ENCODE measurements at places on chromosomes 5 and 9.

DNA sequence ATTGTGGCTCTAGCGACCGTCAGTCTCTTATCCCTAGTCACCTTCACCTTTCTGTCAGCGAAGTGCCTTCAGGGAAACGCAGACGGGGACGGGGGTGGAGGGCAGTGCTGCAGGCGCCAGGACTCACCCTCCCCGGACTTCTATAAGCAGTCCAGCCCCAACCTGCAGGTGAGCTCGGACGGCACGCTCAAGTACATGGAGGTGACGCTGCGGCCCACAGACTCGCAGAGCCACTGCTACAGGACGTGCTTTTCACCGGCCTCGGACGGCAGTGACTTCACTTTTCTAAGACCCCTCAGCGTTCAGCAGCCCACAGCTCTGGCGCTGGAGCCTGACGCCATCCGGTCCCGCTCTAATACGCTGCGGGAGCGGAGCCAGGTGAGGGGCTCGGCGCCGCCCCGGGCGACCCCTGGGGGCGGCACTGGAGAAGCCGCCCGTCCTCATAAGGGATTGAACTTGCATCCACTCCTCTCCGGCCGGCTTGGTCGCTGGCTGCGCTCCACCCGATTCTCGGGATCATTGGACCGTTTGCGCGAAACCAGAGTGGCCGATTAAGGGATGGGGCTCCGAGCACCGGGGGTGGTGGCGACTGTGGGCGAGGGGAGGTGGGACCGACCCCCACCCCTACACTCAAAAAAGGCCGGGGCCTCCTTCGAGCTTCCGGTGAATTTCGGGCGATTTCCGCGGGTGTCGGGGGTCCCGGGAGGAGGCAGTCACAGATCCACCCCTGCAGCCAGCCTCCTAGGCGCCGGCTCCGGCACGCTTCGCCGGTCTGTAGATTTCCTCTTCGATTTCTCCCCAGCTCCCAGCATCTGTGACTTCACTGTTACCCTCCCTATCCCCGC is 2.7 kb downstream of the PCDHGC5 start:
- DNase-seq: no peak

- no peak for DNase-seq
Measured at GRCh38 chr9:113155911-113156588, 5.2 kb downstream of the SLC31A2 start.

DNA sequence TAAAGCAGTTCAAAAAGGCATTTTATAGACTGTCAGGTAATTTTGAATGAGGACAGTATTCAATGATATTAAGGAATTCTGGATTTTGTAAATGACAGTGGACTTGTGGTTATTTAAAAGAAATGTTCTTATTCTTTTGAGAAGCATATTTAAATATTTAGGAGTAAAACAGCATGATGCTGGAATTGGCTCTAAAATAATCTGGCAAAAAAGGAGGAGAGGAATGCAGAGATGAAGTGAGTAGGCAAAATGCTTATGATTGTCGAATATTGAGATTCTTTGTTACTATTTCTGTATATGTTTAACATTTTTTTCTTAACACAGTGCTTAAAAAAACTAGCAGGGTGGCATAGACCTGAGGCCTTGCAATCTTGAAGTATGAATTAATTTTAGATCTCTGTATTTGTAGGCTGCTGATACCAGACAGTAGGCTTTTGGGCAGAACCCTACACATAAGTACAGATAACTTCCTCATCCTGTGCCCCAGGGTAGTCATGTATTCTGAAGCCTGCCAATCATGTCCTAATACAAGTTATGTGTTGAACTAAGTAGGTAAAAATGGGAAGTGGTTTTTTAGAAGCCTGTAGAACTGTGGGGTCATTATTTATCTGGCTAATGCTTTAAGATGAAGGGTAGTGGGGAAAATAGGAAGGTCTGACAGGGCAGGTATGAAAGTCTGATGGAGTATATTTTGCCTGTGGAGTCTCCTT is 9.4 kb downstream of the CD180 start:
- DNase-seq: no peak

DNA sequence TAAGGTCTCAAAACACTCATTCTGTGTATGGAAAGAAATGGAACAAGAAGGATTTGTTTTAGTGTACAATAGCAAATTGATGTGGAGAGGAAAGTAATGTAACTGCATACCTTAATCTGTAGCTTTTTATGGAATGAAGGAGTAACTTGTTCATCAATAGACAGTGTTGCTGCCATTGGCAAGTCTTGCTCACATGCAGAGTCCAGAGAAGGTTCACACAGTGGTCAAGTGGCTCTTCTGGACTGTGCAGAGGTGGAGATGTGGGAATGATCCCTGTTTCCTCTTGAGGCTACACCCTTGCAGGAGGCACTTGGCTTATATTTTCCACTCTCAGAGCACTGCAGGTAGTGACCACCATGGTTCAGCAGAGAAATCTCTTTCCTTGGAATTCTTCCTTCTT is 132.9 kb upstream of the ANKH start:
- no peak for DNase-seq

GRCh38 chr5:118007262-118007661 is 981.1 kb downstream of the DTWD2 start:
- DNase-seq: no peak

DNA sequence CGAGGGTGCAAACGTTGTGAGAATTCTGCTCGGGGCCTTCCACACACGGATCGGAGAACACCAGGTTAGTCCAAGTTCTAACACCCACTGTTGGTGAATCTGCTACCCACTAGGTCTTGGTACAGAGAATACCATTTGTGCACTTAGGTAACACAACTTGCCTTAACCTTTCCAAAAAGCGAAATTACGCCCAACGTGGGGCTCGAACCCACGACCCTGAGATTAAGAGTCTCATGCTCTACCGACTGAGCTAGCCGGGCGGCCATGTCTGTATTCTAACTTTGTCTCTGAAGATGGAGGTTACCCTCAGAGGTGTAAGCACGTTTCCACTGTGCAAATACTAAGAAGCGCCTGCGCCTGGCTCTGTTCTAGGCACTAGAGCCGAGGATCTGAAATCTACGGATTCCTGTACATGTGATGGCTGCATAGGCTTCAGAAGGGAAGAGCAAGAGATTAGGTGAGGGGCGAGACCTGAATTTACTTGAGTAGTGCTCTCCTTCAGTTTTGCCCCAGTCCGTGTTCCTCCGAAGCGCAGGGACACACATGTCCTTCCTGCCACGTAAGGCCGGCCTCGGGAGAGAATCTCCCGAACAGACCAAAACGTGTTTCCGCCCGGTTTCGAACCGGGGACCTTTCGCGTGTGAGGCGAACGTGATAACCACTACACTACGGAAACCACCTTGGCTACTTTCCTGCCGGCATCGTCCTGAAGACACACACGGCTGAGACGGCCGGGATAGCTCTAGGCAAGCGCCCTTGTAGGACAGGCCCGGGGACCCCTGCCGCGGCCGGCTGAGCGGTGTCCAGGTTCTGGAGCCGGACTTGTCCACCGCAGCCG is 1.1 kb upstream of the TRIM41 start:
- peak; percentile 92 for DNase-seq

DNA sequence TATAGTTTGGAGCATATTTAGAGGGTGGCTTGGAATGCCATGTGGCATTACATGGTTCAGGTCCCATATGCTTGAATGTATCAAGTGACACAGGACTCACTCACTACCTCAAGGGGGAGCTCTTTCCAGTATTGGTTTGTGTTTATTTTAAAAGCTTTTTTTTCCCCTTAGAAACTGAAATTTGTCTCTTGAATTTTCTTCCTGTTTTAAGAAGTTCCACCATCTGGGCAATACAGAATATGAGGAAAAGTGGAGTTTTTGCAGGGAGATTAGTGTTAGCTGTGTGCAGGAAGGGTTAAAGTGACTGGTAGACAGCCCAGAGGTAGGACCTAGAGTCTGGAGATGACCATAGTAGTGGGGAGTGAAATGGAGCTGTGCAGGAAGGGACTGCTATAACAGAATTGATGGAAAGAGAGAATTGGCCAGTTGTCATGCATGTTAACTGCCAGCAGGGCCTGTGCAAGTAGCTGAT is 36.6 kb downstream of the CTNNA1 start:
- no peak for DNase-seq

GRCh38 chr5:127431977-127432585 is 85.4 kb upstream of the PRRC1 start:
- DNase-seq: no peak

DNA sequence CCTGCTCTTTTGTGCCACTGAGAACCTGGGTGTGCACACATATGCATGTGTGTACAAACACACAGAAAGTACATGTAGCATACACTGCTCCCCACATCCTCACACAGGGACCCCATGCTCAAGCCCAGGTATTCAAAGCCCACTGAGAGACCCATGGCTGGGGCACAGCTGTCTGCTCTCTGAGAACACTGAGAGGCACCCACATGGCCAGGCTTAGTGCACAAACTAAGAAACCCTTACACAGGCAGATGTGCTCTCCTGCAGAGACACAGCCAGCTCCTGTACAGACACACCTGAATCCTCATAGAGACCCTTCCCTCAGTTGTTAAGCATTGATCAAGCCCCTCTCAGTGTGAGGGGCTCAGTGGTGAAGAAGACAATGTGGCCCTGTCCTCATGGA is 92.5 kb downstream of the CACNA1B start:
- DNase-seq: no peak

DNA sequence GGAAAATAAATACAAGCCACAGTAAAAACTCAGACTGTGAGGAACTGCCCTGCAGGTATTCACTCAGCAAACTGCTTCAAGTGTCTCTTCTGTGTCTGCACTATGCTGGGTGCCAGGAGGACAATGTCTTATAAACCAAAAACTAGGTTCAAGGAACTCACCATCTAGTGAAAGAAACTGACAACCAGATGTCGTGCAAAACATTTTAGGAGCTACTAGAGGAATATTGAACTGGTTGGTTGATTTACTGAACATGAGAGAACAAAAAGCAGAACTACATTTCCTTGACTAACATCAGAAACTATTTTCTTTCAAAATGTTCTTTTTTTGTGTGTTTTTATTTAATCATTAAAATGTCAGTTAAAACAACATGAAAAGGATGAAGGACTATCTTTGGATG is 35.2 kb downstream of the ZNF366 start:
- no peak for DNase-seq

GRCh38 chr5:148033134-148033533 is 30.6 kb upstream of the SPINK5 start:
- DNase-seq: no peak

GRCh38 chr9:6307551-6308096 is 20.6 kb upstream of the TPD52L3 start:
- DNase-seq: no peak

- DNase-seq: no peak
Measured at GRCh38 chr5:97107318-97107717, 35.1 kb downstream of the LIX1 start.

DNA sequence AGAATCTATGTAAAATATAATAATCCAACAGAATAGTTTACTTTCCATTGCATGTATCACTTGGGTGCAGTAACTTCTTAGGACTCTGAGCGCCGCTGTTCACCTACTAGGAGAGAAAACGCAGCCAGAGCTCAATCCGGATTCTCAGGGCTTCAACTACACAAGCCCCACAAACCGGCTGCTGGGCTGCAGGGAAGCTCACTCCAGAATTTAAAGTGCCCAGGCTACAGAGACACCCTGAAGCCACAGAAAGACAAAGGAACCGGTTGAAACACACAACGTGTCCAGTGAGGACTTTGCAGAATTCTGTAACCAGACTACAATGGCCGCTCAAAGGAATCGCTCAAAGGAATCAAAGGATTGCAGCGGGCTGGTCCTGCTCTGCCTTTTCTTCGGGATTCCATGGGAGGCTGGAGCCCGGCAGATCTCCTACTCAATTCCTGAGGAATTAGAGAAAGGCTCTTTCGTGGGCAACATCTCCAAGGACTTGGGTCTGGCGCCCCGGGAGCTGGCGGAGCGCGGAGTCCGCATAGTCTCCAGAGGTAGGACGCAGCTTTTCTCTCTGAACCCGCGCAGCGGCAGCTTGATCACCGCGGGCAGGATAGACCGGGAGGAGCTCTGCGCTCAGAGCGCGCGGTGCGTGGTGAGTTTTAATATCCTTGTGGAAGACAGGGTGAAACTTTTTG is at the start of gene PCDHGA10:
Gene PCDHGA10, plus strand, starts transcription at position 134 of the 686 bp plus-strand sequence. Its CDS starts 189 bp downstream, at position 323.
- DNase-seq: peak; percentile 33

GRCh38 chr9:68791169-68791568 is 86.1 kb downstream of the PIP5K1B start:
- DNase-seq: no peak

DNA sequence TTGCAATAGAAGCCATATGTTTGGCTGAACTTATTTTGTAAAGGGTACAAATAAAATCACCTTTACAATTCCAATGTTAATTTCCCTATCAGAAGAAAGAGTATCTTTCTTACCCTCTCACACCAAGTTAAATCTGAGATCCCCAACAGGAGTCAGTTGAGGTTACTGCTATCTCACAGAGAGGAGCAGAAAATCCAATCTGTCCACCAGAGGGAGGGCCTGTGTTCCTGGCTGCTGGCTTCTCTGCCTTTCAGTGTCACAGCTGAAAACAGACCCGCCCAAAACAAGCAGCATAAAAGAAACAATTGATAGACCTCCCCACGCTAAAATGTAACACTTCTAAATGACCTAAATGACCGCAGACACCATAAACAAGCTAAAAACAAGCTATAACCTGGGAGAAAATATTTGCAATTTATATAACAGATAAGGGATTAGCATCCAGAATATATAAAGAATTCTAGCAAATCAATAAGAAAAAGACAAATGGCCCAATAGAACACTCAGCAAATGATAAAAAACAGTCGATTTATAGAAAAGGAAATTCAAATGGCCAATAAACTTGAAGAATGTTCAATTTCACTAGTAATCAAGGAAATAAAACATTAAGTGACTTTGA is 24.5 kb upstream of the MVB12B start:
- DNase-seq: peak; percentile 22

GRCh38 chr5:108924457-108924961 is 176.8 kb downstream of the FER start:
- DNase-seq: no peak

DNA sequence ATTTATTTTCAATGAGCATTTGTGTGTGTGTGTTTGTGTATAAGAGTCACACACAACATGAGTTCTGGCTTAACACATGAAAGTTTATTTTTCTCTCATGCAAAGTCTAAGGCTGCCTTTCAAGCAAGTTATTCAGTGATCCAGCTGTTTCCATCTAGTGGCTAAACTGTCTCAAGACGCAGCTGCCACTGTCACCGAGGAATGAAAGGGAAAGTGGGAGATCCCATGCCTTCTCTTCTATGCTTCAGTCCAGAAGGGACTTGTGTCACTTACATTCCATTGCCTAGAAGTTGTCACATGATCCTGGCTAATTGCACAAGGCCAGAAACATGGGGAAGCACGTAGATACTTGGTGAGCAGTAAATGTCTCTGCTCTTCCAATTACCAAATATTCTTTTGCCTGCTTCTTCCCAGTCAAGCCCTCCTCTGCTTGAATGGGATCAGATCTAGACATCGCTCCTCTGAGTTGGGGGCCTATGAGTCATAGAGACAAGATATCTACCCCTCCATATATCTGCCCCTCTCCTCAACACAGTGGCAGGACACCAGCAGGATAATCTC is 30.4 kb upstream of the SLIT3 start:
- DNase-seq: no peak

GRCh38 chr9:105188746-105189145 is 55.7 kb upstream of the SLC44A1 start:
- no peak for DNase-seq

DNA sequence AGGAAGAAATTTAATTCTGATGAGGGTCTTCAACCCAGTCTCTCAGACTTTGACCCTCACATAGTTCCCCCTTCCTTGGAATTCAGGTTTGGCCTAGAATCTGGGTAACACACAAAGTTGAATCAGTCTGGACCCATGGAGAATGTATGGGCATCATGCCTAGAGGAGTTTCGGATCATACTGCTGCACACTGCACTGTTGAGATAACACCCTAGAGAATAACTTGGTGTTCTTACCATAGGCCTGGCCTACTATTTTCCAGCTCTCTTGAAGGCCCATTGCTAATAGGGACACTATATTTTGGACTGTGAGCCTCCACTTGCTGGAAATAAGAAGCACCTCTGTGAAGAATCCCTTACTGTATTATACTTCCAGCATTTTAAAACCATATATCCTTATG is 413.5 kb downstream of the PLK2 start:
- DNase-seq: no peak
